ENCODE measurements at places on chromosomes 11 and 22.
A peak's percentile ranks its signal among the peaks of the same experiment; 100 is the strongest.

GRCh38 chr11:69000391-69000790 lies 12.7 kb downstream of the MRGPRF start:
- no peak for DNase-seq

DNA sequence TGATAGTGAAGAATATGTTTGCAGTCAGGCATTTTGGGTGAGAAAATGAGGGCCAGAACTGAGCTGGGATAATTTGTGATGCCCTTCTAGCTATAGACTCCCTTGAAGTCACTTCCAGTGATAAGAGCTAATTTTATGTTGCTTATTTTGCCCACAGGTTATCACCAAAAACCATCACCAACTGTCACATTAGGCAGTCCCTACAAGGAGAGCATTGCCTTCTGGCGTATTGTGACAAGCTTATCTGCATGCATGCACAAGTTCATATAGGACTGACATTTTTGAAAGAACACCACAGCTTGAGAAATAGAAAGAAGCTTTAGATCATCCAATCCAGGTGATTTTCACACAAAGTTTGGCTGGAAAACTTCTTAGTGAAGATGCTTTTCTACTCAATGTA lies 735.3 kb upstream of the RAG2 start:
- no peak for DNase-seq

GRCh38 chr22:48310740-48311139 lies 1516.9 kb downstream of the BRD1 start:
- DNase-seq = no peak

DNA sequence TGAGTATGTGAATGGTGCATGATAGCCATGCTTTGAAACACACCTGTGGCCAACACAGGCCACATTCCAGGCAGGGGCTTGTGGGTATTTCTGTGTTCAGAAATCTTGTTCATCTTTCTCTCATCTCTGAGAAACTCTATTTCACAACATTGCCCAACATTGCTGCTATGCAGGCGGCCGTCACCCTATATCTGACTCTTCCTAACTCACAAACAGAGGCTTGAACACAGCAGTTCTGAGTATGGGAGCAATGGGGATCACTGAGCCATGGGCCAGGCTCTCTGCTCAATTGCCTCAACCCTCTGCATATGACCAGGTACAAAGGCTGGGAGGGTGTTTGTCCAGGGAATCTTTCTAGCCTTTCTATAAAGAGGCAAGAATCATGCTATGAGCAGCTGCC lies 259.9 kb downstream of the BUD13 start:
- DNase-seq = no peak

DNA sequence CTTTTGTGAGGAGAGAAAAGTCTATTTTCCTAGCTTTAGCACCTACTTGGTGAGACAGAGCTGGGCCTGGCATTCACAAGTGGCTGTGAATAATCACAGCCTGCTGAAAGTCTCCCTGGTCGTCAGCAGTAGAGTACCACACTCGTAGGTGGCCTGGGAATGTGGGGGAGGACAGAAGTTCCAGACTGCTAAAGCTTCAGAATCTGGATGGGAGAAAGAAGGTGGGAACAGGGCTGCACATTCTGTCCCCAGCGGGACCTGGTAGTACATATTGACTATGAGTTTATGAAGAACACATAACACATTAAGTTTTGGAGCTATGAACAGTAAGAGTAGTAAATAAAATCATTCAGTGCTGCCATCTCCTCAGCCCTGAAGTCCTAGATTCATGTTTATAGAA lies 19.0 kb upstream of the LIMK2 start:
- DNase-seq = no peak

- no peak for DNase-seq
Measured at GRCh38 chr22:43092085-43092484, 2.9 kb upstream of the TTLL1 start.

- DNase-seq = no peak
Measured at GRCh38 chr11:20518323-20518834, 81.0 kb upstream of the SLC6A5 start.

- DNase-seq = no peak
Measured at GRCh38 chr22:49773531-49773930, 54.1 kb downstream of the BRD1 start.

DNA sequence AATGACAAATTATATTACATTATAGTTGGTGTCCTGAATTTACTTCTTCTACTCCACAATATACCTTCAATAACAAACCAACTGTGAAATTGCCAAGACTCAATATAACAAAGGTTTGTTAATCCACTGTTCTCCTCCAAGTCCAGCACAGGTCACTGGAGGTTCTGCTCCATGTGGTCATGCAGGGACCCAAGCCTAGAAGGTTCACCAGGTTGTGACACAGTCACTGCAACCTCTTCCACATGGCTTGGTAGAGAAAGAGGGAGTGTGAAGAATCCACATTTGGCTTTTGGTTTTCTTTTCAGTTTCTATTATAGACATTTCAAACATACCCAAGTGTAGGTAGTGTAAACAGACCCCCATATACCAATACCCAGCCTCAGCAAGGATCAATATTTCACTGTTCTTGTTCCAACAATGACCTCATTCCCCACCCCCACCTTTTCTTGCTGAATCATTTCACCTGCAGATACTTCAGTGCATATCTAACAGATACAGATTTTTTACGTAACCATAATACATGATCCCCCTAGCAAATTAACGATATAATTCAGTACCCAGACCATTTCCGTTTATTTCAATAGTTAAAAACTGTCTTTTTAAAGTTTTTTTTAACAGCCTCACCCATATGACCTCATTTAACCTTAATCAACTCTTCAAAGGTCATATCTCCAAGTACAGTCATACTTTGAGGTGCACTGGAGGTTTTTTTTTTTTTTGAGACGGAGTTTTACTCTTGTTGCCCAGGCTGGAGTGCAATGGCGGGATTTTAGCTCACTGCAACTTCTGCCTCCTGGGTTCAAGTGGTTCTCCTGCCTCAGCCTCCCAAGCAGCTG lies 14.1 kb downstream of the FGF19 start:
- no peak for DNase-seq

DNA sequence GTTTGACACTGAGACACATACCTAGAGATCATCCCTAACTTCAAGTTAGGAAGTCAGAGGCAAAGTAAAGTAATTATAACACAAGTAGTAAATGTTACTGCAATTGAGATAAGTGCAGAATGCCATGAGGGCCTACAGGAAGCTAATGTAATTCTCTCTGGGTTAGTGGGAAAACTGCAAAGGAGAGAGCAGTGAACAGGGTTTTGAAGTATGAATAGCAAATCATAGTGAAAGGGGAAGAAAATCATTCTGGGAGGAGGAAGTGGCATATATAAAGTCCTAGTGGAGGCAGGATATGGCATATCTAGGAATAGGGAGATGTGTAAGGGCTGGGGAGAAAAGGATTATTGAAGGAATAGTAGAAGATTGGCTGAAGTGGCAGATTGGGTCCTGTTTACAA lies 27.9 kb downstream of the RNF169 start:
- no peak for DNase-seq

- DNase-seq = peak; percentile 53
Measured at GRCh38 chr11:130636722-130637464, 188.4 kb downstream of the ADAMTS15 start.

DNA sequence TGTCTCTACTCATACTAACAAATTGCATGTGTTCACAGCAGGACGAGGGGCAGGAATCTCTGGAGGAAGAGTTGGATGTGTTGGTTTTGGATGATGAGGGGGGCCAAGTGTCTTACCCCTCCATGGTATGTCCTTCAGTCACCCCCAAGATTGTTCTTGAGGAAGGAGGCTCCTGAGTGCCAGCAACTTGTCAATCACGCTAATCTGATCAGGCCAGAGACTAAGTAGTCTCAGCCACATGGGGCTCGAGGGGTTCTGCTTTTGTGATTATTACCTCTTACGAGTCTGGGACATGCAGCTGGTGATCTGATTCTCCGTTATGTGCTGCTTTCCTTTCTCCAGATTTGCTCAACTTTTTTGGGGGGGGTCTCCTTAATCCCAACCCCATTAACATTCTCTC lies 54.3 kb downstream of the CTNND1 start:
- no peak for DNase-seq

GRCh38 chr11:33021937-33022336 lies 6.3 kb downstream of the DEPDC7 start:
- no peak for DNase-seq

GRCh38 chr11:70325824-70326223 lies 55.3 kb downstream of the PPFIA1 start:
- DNase-seq = no peak

DNA sequence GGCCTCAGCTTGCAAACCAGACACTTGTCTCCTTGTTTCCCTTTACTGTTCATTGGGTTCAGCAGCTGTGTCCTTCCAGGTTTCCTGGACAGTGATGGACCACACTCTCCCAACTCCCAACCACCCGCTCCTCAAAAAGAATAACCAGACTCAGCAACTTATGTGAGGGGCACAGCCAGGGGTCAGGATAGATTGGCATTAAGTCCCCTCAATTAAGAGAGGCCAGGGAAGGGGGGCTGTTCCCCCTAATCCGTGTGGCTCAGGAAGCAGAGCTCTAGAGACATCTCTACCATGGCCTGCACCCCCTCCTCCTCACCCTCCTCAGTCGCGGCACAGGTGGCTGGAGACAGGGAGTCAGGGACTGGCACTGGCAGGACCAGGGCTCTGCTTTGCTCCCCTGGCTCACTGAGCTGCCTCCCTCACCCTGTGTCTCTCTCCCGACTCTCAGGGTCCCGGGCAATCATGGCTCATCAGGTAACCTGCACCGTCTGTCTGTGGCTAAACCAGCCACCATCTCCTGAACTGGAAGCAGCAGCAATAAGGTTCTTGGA lies 111.7 kb downstream of the ZNF280B start:
- DNase-seq = no peak

GRCh38 chr22:37329238-37330140 lies 47.2 kb downstream of the CYTH4 start:
- peak; percentile 68 for DNase-seq

- DNase-seq = no peak
Measured at GRCh38 chr11:42657169-42657568, 654.6 kb upstream of the API5 start.

DNA sequence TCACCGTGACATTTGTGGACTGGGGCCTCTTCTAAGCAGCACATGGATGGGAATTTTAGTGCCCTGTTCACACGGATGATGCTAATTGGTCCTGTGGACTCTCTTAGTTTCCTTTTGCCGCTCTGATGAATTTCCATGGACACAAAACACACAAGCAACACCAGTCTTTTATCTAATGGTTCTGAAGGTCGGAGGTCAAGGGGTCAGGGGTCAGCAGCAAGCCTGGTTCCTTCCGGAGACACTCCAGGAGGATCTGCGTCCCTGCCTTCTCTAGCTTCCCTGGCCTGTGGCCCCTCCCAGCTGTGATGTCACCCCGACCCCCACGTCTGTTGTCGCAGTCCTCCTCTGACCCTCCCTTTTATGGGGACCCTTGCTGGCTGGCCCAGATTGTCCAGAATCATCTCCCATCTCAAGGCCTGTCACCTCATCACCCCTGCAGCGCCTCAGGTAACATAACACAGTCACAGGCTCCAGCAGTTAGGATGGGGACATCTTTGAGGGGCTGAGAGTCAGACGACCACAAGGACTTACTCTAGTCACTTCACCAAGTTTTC lies 6.8 kb downstream of the NADSYN1 start:
- DNase-seq = no peak

DNA sequence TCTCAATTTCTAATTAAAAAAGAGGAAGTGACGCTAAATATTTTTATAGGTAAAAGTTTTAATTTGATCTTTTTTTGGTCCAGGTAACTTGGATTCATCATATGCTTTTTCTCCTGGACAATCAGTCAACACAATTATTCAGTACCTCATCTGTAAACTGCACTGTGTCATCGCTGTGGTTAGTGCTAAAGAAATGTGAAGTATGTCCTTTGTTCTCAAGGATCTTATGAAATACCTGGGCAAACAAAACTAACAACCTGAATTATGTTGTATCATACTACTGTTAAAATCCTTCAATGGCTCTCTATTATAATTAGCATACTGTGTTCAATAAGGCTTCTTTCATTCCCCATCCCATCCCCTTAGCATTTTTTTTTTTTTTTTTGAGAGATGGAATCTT lies 19.9 kb upstream of the SCN3B start:
- DNase-seq = no peak

DNA sequence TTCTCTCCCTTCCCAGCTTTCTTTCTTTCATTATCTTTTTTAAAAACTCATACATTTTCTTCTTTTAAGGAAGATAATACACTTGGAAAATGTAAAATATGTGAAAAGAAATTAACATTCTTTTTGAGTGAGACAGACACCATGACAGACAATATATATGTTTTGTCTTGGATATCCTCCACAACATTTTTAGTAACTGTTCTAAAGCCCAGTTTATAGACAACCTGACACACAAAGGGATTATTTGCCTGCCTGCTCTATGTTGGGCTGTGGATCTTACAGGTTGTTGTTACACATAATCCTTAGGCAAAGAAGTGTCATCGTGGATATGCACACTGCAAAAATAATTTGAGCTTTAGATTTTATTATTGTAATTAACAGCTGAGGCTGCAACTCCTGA lies 301.4 kb upstream of the PDGFD start:
- no peak for DNase-seq

DNA sequence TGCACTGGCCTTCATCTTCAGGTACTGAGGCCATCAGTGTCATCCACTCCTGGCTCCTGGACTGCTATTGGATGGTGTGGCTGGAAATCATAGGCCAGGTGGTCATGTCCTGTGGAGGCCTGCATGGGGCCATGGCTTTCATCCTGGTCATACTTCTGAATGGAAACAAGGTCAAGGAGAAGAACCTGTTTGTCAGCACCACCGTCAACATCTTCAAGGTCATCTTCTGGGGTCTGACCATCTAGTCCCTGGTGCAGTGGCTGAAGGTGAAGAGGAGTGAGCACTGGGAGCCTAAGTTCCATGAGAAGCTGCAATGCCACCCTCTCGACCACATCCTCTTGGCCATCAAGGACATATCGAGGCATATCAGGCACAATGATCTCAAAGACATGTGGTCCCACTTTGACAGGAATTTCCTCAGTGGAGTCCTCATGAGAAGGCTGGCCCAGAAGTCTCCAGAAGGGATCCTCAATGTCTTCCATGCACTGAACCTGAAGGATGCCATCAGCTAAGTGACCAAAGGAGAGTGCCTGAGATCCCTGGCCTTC lies 120.0 kb upstream of the SERPIND1 start:
- no peak for DNase-seq

DNA sequence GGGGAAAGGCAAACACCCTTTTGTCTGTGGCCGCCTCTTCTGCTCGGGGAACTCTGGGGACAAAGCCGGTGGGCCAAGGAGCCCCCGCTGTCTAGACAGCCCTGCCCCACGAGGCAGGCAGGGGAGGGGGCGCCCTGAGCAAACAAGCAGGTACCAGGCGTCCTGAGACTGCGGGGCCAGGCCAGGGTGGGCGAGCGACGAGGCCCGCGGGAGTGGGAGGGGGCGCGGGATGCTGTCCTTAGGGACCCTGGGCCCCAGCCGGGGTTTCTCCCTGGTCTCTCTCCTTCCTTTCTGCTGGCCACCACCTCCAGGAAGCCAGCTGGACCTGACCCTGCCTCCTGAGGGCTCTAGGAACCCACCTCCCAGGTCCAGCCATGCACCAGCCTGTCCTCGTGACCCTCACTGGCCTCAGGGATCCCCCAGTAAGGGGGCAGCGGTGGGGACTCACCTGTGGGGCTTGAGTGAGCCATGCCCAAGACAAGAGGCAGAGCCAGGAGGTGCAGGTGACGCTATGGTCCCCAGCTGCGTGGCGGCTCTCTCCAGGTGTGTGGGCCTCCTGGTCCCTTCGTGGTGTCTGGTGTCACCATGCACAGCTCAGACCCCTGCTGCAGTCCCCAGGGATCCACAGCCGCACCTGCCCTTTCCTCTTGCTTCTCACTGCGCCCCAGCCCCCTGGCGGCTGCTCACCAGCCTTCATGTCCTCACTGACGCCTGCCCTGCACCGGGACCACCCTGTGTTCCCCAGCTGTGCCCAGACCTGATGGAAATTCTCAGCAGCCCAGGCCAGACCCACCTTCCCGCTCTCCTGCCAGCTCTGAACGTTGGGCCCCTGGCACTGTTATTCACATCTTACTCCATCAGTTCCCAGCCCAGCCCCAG lies 26.5 kb upstream of the MUC5AC start:
- no peak for DNase-seq

All from AG08396 (cell line).